ENCODE measurements at places on chromosomes 3 and 15.

GRCh38 chr3:130242850-130243569 is 102.5 kb upstream of the COL6A5 start:
- DNase-seq, result no peak

DNA sequence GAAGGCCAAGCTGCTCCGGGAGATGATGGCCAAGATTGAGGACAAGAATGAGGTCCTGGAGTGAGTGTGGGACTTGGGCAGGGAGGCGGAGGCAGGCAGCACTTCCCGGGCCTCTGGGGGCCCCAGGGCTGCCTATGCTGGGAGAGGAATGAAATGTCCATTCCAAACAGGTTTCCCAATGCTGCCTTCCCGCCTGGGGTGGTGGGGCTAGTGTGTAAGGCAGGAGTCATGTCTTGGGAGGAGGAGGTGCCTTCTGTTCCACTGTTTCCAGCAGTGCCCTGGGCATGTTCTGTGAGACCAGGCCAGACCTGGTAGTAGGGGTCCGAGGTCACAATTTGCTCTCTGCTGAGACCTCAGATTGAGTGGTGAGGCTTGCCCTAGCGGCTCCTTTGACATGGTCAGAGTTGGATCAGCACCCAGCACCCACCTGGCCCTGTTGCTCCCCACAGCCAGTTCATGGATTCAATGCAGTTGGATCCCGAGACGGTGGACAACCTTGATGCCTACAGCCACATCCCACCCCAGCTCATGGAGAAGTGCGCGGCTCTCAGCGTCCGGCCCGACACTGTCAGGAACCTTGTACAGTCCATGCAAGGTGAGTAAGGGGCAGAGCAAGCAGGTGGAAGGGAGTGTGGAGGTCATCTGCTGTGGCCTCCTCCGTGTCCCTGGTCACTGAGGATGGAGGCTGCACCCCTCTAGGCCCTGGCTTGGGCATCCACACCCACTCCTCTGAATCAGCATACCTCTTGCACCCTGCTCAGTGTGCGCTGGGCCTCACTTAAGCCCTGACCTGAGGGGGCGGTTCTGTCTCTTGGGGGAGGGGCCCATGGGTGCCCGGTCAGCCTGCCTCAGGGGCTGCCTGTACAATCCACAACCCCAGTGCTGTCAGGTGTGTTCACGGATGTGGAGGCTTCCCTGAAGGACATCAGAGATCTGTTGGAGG is 27.3 kb downstream of the PTPN23 start:
- DNase-seq, result no peak

DNA sequence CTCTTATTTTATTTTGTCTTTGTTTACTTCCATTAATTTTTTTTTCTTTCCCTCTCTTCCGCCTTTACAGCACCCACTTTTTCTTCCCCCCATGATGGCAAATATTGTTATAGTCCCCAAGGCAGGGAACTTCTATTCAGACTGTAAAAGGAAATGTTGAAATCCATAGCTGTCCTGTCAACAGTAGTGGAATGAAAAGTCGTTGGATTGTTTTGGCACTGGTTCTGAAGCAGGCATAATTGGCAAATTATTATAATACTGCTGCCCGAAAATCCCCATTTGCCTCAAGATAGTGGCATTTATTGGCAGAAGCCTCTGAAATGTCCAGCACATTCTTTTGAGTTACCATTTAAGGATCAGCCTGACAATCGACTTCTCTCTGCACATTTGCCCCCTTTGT is 150.6 kb downstream of the TPRG1 start:
- no peak for DNase-seq

GRCh38 chr15:41848631-41849030 is 10.0 kb downstream of the PLA2G4B start:
- peak; percentile 69 for DNase-seq

DNA sequence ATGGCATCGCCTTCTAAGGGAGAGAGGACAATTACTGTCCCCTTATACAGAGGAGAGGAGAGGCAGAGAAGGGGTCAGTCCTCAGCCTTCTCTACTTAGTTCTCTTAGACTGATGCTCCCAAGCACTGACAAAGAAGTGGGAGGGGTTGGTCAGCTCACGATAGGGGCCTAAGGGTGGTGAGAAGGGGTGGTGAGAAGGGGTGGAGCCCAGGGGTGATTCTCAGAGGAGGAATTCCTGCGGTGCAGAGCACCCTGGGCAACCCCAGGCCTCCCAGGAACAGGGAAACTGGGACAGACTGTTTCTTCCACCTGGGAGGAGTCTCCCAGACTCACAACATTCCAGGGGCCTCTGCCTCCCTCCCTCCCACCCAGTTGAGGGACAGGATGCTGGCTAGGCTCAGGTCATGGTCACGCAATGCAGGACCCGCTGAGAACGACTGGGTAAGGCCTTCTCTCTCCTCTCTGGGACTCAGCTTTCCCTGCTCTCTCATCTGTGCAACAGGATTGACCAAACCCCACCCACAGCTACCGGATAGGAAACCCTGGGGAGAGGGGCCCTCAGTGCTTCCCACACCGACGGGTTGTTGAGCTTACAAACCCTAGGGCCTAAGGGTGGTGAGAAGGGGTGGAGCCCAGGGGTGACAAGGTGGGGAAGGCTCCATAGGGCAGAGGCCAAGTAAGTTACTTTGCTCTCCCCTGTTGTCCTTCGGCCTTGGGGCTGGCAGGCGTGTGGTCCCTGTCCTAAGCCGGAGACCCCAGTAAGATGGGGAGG is 1.5 kb downstream of the TPRA1 start:
- DNase-seq, result peak; percentile 57

DNA sequence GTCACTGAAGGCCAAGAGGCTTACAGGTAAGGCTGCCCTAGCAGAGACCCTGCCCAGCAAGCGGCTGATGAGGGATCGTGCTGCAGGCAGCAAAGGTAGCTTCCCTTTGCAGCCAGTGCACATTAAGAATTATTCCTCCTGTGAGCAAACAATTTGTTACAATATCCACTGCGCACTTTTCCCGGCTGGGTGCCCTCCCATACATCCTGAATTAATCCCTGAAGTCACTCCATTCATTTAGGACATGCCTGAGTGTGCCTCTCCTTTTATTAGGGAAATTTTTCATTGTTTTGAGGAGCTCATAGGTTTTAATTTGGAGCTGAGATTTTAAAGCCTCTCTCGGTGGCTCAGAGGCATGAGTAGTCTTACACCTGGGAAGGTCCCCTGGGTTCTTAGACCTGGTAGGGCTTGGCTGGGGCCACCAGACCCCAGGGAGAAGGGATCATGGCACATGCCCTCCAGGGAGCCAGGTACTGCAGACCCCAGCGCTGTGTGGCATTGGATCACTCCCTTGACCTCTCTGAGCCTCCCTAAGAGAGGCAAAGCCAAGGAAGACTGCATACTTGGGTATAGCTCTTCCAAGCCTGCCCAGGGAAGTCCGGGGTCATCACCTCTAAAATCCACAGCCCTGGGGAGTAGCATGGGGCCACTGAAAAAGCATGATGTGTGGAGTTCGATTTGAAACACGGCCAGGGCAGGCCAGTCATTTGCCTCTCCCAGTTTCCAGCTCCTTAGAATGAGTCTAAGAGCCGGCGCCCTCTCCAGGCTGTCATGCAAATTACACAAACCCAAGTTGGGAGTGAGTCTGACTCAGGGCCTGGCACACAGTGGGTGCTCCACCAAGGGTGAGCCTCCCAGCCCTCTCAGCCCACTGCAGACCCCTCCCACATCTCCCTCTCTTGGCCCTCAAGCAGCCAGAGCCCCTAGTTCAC is 151.9 kb upstream of the LINGO1 start:
- DNase-seq, result peak; percentile 42

- DNase-seq, result no peak
These were observed 255.7 kb downstream of the CNTN6 start for GRCh38 chr3:1348547-1348946.

GRCh38 chr15:61229883-61230180 is 730 bp upstream of the RORA start:
- DNase-seq, result no peak

GRCh38 chr3:135017003-135017893 is 222.2 kb downstream of the EPHB1 start:
- no peak for DNase-seq

- DNase-seq, result no peak
These were observed 64.6 kb downstream of the LPP start for GRCh38 chr3:188218603-188219002.

- DNase-seq, result no peak
These were observed 360.2 kb upstream of the ROPN1 start for GRCh38 chr3:124352149-124352539.

DNA sequence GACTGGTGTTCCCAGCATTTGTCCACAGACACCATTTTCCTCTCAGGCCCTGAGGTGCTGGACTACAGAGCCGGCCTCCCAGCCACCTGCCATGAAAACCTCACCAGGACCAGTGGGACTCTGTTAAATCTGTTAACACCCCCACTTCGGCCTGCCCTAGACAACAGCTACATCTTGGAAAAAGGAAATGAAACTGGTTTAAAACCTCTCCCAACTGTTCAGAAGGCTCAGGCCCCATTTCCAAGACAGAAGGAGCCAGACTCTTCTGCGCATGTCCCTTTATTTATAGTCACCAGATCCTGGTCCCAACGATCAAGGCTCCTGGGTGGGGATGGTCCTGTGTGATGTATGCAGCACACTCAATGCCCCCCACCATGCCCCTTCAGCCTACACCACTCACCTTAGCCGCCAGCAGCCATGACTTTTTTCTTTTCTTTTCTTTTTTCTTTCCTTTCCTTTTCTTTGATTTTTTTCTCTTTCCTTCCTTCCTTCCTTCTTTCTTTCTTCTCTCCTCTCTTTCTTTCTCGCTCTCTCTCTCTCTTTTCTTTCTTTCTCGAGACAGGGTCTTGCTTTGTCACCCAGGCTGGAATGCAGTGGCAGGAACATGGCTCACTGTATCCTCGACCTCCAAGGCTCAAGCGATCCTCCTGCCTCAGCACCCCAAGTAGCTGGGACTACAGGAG is 25.5 kb upstream of the FLNB start:
- no peak for DNase-seq

DNA sequence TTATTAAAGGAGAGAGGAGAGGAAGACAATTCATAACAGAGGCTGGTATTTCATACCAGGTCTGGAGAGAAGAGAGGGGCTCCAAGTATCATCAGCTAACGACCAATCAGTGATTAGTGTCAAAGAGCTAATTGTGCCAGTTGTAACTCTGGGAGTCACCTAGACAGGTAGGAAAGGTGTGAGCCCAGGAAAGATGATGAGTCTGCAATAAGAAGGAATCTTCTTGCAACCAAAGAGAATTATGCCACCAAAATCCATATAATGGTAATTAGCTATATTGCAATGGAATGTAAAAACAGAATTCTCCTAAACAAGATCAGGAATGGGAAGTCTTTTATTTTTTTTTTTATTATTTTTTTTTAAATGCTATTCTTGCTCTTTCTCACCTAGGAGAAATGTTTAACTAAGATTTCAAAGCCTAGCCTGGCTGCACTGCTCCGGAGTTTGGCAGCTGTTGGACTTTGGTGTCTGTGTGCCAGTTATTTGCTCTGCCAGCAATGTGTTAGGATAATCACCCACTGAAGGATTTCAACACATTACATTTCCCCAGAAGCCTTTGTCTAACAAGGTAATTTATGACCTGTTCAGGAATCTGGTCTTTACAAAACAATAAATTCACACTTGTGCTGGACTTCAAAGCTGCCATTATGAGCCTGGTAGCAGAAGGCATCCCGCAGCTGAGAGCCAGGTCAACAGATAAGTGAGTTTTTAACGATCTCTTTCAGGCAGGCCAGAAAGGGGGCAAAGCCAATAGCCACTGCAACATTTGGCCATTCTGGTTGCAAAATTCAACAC is 89.4 kb downstream of the FOXB1 start:
- DNase-seq, result no peak

GRCh38 chr15:26697913-26698312 is 75.0 kb downstream of the GABRB3 start:
- DNase-seq, result no peak

GRCh38 chr3:12903881-12904280 is 62.5 kb upstream of the RPL32 start:
- no peak for DNase-seq

DNA sequence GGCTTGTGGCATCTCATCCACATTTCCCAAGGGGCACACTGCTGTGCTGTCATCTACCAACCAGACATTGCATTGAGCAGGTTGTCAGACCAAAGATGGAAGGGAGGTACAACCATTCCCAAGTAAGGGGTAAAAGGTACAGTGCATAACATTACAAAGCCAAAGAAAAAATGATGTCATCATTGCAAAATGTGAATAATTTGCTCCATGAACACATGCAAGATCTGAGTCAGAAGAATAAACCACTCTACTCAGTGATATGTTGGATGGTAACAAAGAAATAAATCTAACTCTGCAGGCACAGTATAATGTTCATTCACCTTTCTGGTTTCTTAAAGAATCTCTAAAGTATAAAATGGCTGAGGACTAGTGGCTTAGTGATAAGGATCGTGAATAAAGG is 202.7 kb downstream of the MAGI1 start:
- no peak for DNase-seq

GRCh38 chr3:4021162-4021561 is 221.9 kb downstream of the LRRN1 start:
- DNase-seq, result no peak

- no peak for DNase-seq
These were observed 31.6 kb upstream of the FAM174B start for GRCh38 chr15:92687195-92687602.

DNA sequence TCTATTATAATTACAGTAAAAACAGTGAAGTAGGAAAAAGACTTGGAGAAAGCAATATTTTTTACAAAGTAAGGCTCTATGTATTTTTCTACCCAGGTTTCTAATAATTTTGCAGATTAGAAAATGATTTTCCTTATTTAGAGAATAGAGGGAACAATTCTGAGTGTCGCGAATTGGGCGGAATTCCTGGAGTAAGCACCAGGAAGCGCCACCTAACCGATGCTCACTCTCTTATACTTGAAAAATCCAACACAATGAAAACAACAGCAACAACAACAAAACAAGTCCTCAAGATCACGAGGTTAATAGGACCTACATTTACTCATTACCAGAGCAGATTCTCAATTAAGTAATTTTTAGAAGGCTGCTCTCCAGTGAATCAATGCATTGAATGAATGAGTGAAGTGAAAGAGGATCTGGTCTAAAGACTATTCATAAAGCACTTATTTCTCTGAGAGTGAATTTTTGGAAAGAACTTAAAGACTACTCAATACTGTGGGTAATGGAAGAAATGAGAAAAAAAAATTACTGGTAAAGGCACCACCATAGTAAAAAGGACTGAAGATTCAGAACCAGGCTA is 158.0 kb downstream of the MEIS2 start:
- DNase-seq, result no peak

DNA sequence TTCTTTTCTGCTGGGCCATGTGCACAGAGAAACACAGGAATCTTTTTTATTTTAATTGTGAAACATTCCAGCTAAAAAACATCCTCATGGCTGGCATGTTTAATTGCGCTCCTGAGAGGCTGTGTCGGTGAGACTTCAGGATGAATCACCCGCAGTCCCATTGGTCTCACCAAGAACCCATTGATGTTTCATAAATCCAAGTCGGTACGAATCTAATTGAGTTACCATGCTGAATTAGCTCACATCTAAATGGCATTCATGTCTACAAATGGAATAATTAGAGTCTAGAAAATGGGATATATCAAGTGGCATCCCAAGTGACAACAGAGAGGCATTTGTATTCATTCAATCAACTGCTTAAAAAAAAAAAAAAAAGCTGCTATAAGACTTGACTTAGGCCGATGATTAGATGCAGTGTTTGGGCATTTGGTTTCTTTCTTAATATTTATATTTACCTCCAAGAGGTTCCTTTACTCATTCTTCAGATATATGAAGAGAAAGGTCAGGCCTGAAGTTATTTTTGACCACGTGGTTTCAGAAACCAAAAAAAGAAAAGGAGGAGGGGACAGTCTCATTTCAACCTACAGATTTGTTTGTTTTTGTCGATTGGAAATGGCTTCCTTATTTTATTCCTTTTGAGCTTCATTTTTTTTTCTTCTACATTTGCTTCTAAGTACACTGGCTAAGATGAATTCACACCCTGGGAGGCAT is 79.1 kb upstream of the FOXB1 start:
- DNase-seq, result no peak

GRCh38 chr3:113128386-113129015 is 82.9 kb upstream of the BOC start:
- DNase-seq, result no peak
